ENCODE measurements at places on chromosomes 6 and 20. TPM values are rescaled to one million over a fixed set of nuclear protein-coding genes. Genes with fewer than 3 reads are reported as not detected.

The RNF182 gene
- total RNA-seq = not detected

The AVP gene
- total RNA-seq = 0.38 TPM

DNA sequence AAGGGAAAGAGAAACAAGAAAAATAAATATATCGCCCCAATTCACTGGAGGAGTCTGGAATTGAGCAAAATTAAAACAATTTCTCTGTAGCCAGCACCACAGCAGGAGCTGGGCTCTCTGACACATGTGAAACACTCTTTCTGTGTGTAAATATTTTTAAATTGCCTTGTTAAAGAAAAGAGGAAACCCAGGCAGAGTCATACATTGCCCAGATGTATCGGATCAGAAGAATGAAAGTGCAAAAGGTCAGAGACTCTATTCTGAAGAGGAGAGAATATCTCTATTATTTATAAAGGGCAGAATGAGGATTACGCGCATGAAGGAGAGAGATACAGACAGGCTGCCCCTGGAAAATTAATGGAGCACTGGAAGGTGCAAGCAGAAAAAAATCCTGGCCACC, 127.0 kb upstream of the MAN1A1 start:
- no peak for DNase-seq

The NCOA7 gene
- 10.3 TPM for total RNA-seq

GRCh38 chr6:135183532-135184440, 2.7 kb downstream of the MYB start:
- no peak for DNase-seq

The CTCFL gene
- not detected for total RNA-seq

- DNase-seq = no peak
These were observed 534.3 kb downstream of the COL12A1 start for GRCh38 chr6:74671558-74672025.

DNA sequence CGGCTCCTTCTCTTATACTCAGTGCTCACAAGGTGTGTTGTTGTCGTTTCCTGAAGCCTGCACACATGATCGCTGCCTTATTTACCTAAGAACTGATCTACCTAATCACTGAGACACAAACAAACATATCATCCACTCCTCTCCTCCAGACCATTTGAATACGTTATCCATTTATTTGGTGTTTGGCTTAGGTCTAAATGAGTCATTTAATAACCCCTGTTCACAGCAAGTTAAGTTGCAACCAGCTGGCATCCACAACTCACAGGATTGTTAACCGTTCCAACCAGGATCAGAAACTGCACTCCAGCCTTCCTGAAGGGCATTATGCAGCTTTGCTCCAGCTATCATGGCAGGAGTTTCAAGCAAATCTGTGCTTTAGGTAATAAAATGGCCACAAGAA, 511.1 kb upstream of the MAP3K7 start:
- no peak for DNase-seq

- DNase-seq = no peak
These were observed 155.0 kb downstream of the RALGAPA2 start for GRCh38 chr20:20557406-20557805.

DNA sequence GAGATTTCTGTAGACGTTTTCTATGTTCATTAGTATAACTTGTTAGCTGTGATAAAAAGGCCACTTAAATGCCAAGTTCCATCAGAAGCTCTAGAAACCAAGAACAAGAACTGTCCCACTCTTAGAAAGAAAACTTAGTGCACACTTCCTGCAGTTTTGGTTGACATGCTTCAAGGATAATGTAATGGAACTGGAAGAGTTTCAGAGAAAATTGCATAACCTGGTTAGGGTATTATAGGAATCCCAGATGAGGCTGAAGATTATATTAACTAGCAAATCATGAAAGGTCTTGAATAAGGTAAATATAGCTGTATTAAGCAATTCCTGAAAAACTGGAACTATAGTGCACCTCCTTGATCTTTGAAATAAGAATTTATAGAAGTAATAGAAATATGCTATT, 1.8 kb upstream of the PHACTR2 start:
- DNase-seq = no peak

- DNase-seq = no peak
These were observed 125.6 kb downstream of the MAFB start for GRCh38 chr20:40563296-40563950.

DNA sequence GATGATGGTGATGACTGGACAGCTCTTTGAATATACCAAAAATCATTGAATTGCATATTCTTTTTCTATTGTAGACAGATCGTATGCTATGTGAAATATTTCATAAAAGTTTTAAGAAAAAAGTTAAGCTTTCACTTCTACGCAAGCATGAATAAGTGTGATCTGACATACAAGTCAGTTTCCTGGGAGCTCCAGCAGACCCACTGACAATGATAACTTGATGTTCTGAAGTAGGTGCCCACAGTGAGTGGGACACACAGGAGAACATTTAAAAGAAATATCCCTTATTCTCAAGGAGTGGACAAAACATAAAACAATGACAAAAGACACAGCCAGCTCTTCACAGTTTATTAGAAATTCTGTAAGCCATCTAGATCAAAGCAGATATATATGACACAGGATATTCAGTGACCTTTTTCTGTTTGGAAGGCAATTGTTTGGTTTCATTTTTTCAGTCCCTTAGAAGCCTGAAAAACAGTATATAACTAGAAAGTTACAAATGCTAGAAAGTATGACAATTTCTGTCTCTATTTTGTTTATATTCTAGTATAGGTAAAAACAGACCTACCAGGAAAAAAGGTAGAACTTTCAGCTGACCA, 101.4 kb downstream of the IRF4 start:
- no peak for DNase-seq

The ZC2HC1B gene
- total RNA-seq = not detected

GRCh38 chr20:37729909-37730308, 36.1 kb downstream of the CTNNBL1 start:
- DNase-seq = no peak

Data from left ventricle myocardium inferior (tissue), 1 donor.